ENCODE measurements at places on chromosomes 12 and 14.

- DNase-seq, result no peak
Measured at GRCh38 chr12:123057513-123058265, 77.2 kb downstream of the ARL6IP4 start.

GRCh38 chr12:127664901-127665300 is 602.1 kb upstream of the TMEM132C start:
- DNase-seq, result no peak

GRCh38 chr14:104580961-104581360 is 1.4 kb downstream of the C14orf180 start:
- DNase-seq, result no peak

- peak; percentile 42 for DNase-seq
Measured at GRCh38 chr14:89221109-89221810, 195.8 kb downstream of the FOXN3 start.

DNA sequence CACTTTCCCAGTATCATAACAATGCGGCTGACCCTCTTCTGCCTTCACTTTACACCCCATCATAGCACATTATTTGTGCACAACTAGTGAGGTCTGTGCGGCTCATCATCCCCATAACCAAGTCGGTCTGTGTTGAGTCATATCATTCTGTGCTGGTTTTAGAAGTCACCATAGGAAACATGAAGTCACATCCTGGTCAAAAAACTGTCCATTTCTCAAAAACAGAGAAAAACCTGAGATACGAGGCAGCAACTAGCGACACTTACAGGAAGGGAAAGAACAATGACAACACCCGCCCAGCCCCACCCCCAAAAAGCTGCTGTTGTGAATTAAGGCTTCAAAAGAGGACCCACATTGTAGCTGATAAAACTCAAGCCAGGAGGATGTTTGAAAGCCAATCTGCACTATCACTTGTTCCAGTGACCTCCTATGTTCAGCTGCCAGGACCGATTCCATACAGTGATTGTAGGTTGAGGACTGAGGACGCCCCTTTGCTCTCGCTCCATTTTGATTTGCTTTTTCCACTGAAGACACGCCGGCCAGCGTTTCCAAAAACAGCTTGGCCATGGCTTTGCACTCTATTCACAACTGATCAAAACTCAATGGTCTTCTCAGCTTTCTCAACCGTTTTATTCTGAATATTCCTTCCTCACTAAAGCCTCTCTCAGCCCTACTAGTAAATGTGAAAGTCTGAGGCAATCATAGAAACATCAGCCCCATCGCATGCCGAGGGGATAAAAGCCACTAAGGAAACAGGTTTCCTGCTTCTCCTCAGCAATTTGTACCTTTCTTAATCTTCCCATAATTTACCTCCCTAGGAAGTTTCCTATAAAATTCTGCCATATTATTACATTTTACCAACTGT is 87.5 kb downstream of the DUSP16 start:
- DNase-seq, result no peak

DNA sequence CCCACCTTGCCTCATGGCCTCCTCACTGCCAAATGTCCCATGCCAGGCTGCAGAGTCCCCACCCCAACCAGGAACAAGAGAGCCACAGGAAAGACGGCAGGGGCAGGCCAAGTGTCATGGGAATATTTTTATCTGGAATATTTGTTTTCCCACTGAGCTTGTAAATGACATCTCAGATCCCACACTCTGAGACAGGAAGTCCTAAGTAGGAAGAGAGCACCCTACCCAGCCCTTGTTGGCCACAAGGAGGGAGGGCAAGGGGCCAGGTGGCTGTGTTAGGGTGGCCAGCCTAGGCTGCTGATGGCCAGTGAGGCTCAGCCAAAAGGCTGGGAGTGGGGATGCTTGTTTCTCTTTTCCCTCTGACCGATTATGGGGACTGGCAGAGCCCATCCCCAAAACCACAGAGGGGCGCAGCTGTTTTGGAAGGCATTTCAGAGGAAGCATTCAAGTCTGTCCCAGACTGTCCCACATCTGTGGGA is 7.7 kb upstream of the MEG3 start:
- DNase-seq, result no peak

DNA sequence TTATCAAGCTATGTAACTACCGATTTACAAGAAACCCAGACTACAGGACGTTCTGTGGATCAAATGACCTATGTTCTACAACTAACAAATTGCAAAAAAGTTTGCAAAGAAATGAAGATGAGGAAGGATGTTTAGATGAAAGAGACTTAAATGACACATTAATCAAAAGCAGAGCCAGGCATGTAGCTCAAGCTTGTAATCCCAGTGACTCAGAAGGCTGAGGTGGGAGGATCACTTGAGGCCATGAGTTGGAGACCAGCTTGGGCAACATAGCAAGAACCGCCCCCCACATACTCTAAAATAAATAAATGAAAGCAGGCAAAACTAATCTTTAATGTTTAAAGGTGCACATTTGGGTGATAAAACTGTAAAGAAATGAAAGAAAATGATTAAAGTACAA is 331.9 kb downstream of the BTG1 start:
- DNase-seq, result peak; percentile 39

- no peak for DNase-seq
Measured at GRCh38 chr14:70921669-70922068, 14.4 kb downstream of the PCNX1 start.

DNA sequence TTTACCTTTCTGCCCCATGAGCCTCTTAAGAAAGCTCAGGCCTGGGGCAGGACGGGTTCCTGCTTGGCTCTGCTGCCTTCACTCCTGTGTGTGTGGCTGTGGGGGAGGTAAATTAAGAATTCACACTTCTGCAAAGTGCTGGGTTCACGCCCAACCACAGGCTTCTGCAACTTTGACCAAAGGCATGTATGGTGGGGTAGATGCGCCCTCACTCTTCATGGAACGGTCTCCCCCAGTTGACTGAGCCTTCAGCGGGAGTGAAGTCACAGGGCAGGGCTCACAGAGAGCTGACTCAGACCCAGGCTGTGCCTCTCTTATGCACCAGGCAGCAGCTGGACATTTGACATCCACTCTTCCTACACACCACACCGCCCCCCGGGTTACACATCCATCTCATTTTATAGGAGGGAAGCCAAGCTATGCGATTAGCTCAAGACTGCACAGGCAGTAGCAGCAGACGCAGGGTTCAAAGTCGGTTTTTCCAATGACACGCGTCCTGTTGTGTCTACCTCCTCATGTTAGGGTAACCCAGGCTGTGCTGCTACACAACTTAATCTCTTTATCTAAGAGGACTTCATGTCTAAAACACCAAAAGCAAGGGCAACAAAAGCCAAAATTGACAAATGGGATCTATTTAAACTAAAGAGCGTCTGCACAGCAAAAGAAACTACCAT is 15.4 kb upstream of the BCL11B start:
- DNase-seq, result no peak

- DNase-seq, result no peak
Measured at GRCh38 chr14:73995977-73996378, 23.1 kb downstream of the ENTPD5 start.

- no peak for DNase-seq
Measured at GRCh38 chr12:52267699-52268098, 6.7 kb upstream of the KRT86 start.

DNA sequence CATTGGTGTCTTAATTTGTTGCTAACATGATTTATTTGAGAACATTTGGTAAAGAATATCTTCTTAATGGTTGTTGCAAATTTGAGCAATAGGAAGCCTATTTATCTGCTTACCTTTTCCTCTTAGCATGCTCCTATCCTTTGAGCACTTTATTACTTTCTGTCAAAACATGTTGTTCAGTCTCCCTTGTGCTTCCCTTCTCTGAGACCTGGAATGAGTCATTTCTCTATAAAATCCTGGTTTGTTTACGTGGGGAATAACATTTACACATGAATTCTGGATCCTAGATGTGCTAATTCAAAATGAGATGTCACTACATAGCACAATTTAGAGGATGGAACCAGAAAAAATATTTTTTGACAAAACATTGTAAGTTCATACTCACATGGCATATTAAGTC is 844.0 kb upstream of the LRFN5 start:
- no peak for DNase-seq

DNA sequence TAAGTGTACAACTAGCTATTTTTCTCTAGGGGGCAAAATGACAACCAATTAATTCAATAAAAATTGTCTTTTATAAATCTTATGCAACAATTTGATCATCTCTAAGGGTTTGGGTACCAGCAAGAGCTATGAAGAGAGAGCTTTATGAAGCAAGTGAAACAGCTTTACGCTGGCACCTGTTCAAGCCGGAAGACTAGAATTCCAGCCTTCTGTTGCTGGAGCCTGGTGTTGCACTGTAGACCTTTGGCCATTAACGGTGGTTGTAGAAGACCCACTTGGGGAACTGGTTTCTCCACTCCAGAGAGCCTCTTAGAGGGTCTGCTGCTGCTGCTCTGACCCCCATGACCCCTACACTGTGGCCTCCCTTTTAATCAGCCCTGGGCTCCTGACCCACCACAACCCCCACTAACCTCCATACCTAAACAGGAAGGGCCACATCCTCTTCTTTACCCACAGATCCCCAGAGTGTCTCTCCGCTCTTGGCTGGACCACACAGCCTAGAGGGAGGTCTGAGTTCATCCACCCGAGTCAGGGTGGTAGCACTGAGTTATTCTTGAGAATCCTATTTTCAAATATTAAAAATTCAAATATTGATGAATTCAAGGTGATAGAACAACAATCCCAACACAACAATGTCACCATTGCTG is 54.6 kb upstream of the STON2 start:
- DNase-seq, result no peak

DNA sequence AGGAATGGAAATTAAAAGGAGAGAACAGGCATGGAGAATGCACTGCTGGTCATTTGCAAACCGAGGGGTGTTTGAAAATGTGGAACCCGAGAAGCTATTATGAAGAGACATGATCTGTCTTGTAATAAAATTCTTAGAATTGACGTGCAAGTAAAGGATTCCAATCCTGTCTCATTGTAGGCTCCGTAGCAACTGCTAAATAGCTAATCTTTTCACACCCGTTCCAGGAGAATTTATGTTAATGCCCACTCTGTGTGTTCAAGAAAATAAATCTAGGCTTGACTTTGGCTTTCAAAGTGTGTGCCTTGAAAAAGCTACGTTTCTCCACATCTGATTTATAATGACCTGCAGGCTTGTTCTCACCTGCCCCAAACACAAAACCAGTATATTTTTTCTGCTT is 380.9 kb downstream of the GLT1D1 start:
- DNase-seq, result no peak

DNA sequence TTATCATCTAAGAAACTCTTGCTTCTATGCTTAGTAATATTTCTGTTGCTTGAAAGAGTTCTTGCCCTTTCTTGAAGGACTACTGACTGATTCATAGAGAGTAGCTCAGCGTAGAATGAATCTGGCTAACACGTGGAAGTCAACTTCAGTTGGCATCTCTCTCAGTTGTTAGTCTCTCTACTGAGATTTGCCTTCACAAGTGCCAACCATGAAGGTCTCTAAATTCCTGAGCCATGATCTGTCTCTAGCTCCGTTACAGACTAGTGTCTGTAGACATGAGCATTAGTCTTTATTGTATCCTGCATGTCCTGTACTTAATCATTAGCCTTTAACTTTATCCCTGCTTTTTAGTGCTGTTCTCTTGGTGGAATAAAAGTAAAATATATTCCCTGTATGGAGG is 19.1 kb upstream of the ALX1 start:
- no peak for DNase-seq
